Heart left ventricle (tissue), 16 donors: ENCODE measurements at places on chromosomes 3 and 15.

DNA sequence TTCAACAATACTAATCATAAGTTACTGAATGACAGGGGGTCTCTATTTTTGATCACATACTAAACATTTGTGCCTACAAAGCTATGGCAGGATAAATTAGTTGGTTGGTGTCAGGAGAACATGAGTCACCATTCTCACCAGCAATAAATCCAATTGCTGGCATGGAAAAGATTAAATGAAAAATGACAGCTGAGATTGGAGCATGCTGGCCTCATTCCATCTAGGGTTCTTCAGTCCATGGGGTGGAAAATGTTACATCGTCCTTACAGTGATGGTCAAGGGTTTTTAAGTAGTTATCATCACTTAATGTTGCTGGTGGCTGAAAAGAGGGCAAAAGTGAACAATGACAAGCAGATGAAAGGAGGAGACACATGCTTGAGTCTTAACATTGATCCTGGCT is 180.1 kb upstream of the BCL6 start:
- H3K4me3 ChIP-seq = no peak overlapping the region
- DNase-seq = no peak
- H3K4me1 ChIP-seq = peaks cover 5% of the 10 kb centered on the region
- no peaks in the 10 kb centered on the region for H3K27me3 ChIP-seq
- no peak overlapping the region for H3K27ac ChIP-seq
- no peaks in the 10 kb centered on the region for H3K36me3 ChIP-seq

GRCh38 chr15:50819344-50819743 is 53.8 kb upstream of the SPPL2A start:
- H3K36me3 ChIP-seq = no peaks in the 10 kb centered on the region
- no peaks in the 10 kb centered on the region for H3K27me3 ChIP-seq
- H3K4me1 ChIP-seq = no peaks in the 10 kb centered on the region
- DNase-seq = no peak
- no peak overlapping the region for H3K27ac ChIP-seq
- H3K4me3 ChIP-seq = no peak overlapping the region

DNA sequence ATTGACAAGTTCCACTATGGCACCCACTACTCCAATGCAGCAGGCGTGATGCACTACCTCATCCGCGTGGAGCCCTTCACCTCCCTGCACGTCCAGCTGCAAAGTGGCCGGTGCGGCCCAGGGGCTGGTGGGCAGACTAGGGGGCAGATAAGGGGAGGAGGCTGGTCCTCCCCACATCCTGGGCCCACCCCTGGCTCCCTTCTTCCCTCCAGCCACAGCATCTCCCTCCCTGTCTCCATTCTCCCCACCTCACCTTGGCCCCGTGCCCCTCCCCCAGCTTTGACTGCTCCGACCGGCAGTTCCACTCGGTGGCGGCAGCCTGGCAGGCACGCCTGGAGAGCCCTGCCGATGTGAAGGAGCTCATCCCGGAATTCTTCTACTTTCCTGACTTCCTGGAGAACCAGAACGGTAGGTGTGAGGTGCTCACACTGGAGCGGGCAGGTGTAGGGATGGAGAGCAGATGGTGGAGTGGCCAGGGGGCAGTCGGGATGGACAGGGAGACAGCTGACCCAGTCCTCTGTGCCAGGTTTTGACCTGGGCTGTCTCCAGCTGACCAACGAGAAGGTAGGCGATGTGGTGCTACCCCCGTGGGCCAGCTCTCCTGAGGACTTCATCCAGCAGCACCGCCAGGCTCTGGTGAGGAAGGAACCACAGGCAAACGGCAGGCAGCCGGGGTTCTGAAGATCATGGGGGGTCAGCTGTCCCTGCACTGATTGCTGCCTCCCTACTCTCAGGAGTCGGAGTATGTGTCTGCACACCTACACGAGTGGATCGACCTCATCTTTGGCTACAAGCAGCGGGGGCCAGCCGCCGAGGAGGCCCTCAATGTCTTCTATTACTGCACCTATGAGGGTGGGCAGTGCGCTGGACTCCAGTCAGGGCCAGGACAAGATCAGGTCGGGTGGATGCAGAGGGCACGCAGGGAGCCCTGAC is 26.0 kb downstream of the NBEAL2 start:
- DNase-seq = no peak
- H3K4me3 ChIP-seq = no peak overlapping the region
- H3K27me3 ChIP-seq = no peaks in the 10 kb centered on the region
- H3K27ac ChIP-seq = no peak overlapping the region
- H3K36me3 ChIP-seq = peaks cover 38% of the 10 kb centered on the region

GRCh38 chr3:177126015-177126773 is 71.1 kb downstream of the TBL1XR1 start:
- no peaks in the 10 kb centered on the region for H3K27me3 ChIP-seq
- peaks cover 19% of the 10 kb centered on the region for H3K4me1 ChIP-seq
- no peak for DNase-seq
- H3K36me3 ChIP-seq = no peaks in the 10 kb centered on the region

GRCh38 chr3:142489572-142490323 is 41.9 kb upstream of the XRN1 start:
- no peaks in the 10 kb centered on the region for H3K4me1 ChIP-seq
- no peak overlapping the region for H3K27ac ChIP-seq
- H3K27me3 ChIP-seq = no peaks in the 10 kb centered on the region
- H3K4me3 ChIP-seq = no peak overlapping the region
- DNase-seq = no peak

- H3K27me3 ChIP-seq = no peaks in the 10 kb centered on the region
- no peaks in the 10 kb centered on the region for H3K36me3 ChIP-seq
- DNase-seq = no peak
- no peak overlapping the region for H3K27ac ChIP-seq
These were observed 235.1 kb downstream of the UACA start for GRCh38 chr15:70528270-70528706.

GRCh38 chr15:98523912-98524662 is 124.3 kb upstream of the IGF1R start:
- DNase-seq = no peak
- no peak overlapping the region for H3K27ac ChIP-seq
- no peaks in the 10 kb centered on the region for H3K27me3 ChIP-seq
- peaks cover 3% of the 10 kb centered on the region for H3K4me1 ChIP-seq
- H3K36me3 ChIP-seq = no peaks in the 10 kb centered on the region

DNA sequence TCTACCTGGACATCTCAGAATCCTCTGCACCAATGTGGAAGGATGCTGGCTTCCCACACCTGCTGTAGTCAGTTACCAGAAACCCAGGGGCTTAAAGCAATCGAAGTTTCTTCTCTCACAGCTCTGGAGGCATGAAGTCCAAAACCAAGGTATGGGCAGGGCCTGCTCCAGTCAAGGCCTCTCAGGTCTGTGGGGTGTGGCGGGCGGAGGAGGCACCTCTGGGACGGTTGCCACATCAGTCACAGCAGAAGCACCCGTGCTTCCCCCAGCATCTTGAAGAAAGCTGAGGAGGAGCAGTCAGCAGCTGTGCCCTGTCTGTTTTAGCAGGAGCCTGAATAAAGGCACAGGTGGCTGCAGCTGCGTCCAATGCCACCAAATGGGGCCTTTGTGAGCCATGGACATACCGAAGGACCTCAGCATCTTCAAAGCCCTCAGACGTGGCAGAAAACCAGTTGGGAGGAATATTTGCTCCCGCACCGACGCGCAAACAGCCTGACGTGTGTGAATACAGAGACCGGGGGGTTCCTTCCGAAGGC is 68.9 kb downstream of the TFRC start:
- no peak overlapping the region for H3K27ac ChIP-seq
- no peak overlapping the region for H3K4me3 ChIP-seq
- DNase-seq = no peak
- H3K36me3 ChIP-seq = no peaks in the 10 kb centered on the region
- H3K27me3 ChIP-seq = no peaks in the 10 kb centered on the region
- no peaks in the 10 kb centered on the region for H3K4me1 ChIP-seq

DNA sequence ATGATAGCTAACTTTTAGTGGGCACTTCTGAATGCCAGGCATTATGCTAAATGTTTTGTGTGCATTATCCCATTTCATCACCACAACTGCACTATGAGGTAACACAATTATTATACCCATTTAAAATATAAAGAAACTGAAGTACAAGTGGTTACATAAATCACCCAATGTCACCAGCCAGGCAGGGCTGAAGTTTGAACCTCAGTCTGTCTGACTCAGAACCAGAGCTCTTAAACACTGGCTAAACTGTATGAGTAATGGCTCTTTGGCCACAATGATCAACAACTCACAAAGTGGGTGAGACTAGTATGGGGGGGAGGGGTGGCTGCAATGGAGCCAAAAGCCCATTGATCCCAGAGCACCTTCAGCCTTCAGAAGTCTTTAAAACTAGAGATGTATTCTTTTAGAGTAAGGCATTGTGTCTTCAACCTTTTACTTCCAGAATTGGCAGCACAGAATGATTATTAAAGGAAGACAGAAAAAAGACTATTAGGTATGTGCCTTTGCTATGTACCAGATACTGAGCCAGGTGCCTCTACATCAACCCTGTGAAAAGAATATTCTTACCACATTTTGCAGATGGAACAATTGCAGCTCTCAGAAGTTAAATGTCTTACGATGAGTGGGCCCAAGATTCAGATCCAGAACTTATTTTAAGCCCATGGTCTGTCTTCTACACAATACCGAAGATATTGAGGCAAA is 166.9 kb downstream of the UACA start:
- H3K27me3 ChIP-seq = no peaks in the 10 kb centered on the region
- H3K4me3 ChIP-seq = no peak overlapping the region
- no peak overlapping the region for H3K27ac ChIP-seq
- H3K4me1 ChIP-seq = no peaks in the 10 kb centered on the region

GRCh38 chr3:23735535-23736326 is 70.0 kb upstream of the UBE2E1 start:
- H3K27me3 ChIP-seq = no peaks in the 10 kb centered on the region
- no peak overlapping the region for H3K27ac ChIP-seq
- peaks cover 5% of the 10 kb centered on the region for H3K4me1 ChIP-seq
- no peak overlapping the region for H3K4me3 ChIP-seq

DNA sequence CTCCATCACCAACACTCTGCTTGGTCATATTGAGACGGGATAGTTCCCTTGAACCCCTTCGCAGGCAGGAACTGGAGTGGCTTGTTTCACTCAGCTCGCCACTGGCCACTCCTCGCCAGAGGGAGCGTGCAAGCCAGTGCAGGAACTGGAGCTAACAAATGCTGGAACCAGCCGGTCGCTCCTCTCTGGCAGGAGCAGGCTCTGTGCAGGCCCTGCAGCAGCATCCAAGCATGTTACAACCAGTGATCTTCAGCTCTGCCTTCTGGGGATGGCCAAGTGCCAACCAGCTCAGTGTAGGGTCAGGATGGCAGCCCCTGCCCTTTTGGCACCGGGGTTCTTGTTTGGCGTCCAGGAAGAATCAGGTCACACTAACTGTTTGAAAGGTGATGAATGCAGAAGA is 329.0 kb upstream of the AZI2 start:
- no peaks in the 10 kb centered on the region for H3K4me1 ChIP-seq
- H3K36me3 ChIP-seq = no peaks in the 10 kb centered on the region
- no peaks in the 10 kb centered on the region for H3K27me3 ChIP-seq
- no peak for DNase-seq

GRCh38 chr3:38404286-38404685 is 49.4 kb upstream of the ACVR2B start:
- H3K36me3 ChIP-seq = peaks cover 29% of the 10 kb centered on the region
- no peak overlapping the region for H3K27ac ChIP-seq
- H3K4me1 ChIP-seq = no peaks in the 10 kb centered on the region
- no peaks in the 10 kb centered on the region for H3K27me3 ChIP-seq

DNA sequence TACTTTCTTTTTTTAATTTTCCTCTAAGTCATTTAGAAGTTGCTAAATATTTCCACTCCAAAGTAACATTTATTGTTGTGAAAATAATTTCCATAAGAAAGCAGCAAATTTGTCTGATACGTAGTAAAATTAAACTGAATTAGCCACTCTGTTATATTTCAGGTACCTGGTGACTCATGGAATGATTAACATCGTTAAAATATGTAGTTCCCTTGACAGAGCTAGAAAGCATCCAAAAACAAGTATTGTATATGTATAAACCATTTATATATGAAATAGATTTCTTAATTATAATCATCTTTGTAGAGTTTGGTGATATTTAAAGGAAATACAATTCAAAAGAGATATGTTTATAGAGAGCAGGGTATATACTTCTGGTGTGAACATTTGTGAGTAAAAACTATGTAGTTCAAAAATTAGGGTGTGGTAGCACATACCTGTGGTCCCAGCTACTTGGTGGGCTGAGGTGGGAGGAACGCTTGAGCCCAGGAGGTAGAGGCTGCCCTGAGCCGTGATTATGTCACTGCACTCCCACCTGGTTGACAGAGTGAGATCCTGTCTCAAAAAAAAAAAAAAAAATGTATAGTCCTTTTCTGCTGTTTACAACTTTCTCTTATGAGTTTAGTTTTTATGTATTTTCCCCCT is 36.6 kb downstream of the ATP11B start:
- H3K4me1 ChIP-seq = no peaks in the 10 kb centered on the region
- DNase-seq = no peak
- no peaks in the 10 kb centered on the region for H3K27me3 ChIP-seq
- no peak overlapping the region for H3K27ac ChIP-seq
- no peak overlapping the region for H3K4me3 ChIP-seq
